ENCODE measurements at places on chromosomes 11 and 22.

GRCh38 chr11:18669711-18670110 lies 28.9 kb upstream of the TMEM86A start:
- DNase-seq, result peak; percentile 37

DNA sequence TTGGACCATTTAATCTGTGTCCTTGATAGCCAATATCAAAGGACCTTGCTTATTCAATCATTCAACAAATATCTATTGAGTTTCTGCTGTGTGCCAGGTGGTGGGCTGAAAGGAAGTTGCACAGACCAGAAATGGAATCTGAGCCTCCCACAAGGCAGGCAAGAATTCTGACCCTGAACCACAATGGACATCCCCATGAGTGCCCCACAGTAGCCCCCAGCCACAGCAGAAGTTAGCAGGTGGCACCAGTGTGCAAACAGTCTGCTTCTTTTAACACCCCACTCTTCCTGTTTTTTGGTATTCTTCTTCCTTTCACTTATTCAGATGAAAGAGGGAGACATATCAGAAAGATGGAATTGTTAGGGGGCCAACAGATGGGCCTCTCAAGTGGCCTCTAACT lies 12.2 kb upstream of the SERPING1 start:
- DNase-seq, result no peak

DNA sequence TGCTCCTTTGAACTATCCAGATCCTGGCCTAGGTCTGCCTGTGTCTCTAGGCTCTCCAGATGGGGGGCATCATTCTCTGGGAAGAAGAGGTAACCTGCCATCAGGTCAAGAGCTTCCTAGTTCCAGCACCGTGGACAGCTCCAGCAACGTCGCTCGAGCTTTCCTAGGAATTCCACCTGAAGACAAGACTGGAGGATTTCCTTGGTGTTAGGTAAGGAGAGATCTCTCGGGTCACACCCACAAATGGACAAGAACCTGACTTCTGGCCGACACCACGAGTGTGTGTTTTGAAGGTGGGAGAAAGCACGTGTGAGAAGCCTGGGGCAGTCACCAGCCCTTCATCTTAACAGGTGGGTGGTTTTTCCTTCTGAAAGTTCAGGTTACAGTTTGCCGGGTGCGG lies 1.2 kb downstream of the PRG3 start:
- peak; percentile 19 for DNase-seq

- no peak for DNase-seq
These were observed 124.0 kb upstream of the LMO1 start for GRCh38 chr11:8387693-8388092.

DNA sequence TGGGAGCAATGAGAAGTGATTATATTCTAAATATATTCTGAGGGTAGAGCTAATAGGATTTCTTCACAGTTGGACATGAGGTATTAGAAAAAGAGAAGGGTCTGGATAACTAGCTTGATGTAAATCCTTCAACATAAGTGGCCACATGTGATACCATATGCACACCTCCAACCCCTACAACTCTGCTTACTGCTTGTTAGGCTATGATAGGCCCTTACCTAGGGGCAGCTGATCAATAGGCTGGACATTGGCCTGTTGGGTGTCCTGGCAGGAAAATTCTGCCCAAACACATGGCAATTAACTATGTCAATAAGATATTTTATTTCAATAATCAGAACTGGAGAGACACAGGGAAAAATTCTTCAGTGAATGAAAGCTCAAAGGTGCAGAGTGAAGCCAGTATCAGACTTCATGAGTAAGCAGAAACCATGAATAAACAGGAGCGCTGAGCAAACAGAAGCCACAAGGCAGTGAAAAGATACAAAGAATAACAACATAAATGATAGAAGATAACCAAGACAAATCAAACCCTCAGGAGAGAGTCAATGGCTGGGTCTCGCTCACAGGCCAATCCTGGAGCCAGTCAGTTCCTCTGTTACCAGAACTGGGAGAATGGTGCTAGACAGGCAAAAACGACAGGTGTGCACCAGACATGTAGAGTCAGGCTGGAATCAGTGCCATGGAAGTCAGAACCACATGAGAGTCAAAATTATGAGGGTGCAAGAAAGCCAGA lies 46.3 kb upstream of the PSMA1 start:
- no peak for DNase-seq

- DNase-seq, result peak; percentile 64
These were observed 304.3 kb upstream of the NCAM1 start for GRCh38 chr11:112656772-112657428.

GRCh38 chr11:70611821-70612220 lies 213.5 kb downstream of the CTTN start:
- DNase-seq, result no peak
